ENCODE measurements at places on chromosomes 1 and 21.

DNA sequence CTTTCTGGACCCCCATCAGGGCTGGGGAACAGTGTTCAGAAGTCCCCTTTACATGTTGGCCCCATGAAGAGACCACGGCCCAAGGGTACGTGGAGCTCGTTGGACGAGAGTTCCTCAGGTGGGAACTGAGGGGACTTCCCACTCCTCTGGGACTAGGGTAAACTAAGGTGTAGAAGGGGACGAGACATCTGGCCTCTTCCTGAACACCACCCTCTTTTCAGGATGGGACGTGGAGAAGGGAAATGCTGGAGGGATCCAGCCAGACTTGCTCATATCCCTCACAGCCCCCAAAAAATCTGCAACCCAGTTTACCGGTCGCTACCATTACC, 2.0 kb downstream of the NAXE start:
- DNase-seq = no peak

DNA sequence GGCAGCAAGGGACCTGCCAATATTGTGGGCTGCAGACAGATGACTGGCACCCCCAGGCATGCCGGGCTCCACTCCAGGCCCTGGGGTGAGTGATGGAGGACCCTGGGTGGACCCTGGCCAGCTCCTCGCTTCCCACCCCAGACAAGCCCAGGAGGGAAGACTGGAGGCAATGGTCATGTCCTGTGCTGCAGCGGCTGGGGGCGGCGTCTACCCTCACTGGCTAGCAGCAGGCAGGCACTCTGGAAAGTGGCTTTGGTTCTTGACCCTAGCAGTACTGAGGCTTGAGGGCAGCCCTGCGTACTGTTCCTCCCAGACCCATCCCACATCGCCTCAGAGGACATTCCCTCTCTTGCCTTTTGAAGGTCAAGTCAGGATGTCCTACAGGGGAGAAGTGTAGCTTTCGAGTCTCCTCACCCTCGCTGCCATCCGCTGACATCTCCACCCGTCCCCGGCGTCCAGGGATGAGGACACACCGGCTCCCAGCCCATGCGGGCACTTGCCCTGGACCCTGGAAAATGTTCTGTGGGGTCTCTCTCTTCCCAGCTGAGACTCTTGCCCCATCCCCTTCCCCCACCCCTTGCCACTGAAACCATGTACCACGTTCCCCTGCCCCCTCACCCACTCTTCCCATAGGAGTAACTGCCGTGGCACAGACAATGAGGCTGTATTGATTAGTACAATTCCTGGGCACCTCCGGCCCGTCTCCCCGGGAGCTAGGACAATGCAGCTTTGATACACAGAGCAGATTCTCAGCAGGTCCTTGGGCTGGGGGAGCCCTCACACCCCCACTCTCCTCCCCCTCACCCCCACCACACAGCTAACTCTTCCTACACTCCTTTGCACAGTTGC, 15.0 kb downstream of the SLC6A9 start:
- no peak for DNase-seq

DNA sequence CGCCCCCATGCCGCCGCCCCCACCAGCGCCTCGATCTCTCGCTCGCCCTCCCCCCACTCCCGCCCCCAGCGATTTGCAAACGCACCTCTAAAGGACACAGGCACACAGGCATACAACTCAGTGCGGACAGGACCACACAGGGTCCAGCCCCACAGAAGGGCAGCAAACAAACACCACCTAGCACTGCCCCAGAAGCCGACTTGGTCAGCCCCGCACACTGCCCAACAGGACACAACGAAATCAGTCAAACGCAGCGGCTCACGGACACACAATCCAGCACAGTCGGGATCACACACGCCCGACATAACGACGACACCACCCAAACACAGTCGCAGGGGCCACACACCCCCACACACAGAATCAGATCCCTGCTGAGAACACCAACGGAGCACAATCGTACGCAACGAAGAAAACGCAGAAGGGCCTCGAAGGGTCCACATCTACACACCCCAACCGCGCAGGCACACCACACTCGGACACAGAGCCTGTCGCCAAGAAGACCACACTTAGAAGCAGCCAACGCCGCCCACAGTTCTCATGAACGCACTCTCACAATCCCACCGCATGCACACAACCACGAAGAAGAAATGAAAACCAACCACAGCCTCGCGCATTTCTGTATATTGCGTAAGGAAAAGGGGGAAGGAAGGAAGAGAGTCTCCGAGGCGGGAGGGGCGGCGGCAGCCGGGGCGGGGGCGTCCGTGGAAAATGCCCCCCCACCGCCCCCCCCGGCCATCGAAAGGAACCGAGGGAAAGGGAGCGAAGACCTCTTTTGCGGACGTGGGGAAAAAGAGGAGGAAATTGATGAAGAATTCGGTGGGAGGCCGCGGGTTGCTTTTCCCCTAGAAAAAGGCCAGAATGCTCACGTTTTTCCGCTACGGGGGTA, 481 bp downstream of the TAL1 start:
- peak; percentile 45 for DNase-seq

GRCh38 chr1:59664166-59664565, 150.6 kb upstream of the HOOK1 start:
- no peak for DNase-seq

GRCh38 chr1:89855413-89856123, 34.7 kb downstream of the LRRC8D start:
- DNase-seq = no peak

DNA sequence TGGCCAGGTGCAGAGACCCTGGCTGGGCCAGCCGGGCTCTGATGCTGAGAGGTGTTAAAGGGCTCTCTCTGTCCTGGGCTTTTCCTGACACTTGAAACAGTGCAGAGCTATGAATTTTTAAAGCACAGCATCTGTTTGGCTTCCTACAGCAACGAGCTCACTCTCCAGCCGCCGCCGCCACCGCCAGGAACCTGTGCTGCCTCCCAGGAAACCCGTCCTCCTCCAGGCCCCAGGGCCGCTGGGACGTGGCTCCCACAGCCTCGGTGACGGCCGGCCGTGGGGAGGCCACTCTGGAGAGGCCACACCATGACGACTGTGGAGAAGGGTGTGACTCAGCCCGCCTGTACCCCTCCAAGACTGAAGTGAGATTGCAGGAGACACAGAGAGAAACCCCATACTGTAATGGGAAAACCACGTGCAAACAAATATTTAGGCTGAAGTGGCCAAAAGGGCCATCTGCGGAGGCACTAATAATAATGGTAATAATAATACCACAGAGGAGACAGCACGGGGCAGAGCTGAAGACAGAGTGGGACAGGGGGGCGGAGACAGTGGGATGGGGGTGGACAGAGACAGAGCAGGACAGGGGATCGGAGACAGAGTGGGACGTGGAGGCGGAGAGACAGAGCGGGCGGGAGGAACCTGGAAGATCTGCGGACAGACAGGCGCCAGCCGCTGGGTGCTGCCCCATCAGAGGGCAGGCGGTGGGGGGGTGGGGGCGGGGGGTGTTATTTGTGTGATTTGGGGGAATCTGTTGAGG, 139.2 kb downstream of the CASZ1 start:
- no peak for DNase-seq

DNA sequence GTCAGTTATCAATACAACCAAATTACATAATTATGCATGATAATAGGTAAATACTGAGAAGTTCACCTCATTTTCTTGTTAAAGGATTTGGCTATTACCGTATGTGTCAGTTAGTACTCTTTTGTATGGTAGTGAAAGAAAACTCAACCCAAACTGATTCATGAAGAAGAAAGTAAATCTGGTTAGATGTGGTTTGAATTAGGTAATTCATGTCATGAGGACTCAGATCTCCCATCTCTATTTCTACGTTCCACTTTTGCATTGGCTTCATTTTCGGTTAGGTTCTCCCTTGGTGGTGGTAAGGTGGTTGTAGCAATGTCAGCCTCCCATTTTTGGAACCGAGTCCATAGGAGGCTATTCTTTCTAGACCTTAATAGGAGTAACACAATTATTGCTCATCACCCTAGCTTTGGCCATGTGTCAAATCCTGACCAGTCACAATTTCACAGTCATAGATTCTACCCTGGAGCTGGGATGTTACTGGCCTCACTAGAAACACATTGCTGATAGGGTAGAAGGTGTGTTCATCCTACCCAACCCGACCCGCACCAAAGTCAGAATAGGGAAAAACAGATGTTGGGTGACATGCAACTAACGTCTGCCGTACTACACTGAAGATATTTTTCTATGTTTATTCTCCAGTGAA, 97.6 kb downstream of the OSBPL9 start:
- no peak for DNase-seq

DNA sequence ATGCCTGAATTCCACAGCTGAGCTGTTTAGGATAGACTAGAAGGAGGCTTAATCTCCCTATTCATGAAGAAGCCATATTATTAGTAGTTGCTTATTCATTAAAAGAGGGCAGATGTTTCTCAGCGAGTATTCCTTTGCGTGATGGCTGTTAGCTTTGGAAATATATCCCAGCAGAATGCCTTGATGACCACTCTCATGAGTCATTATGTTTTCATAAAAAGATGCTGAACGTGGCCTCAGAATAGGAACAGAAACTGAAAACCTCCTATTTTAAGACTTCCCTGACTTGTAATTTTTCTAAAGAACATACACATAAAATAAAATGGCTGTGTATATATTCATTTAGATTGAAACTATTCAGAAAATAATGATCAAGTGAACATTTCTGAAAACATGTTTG, 9.6 kb upstream of the PLA2G4A start:
- peak; percentile 33 for DNase-seq

DNA sequence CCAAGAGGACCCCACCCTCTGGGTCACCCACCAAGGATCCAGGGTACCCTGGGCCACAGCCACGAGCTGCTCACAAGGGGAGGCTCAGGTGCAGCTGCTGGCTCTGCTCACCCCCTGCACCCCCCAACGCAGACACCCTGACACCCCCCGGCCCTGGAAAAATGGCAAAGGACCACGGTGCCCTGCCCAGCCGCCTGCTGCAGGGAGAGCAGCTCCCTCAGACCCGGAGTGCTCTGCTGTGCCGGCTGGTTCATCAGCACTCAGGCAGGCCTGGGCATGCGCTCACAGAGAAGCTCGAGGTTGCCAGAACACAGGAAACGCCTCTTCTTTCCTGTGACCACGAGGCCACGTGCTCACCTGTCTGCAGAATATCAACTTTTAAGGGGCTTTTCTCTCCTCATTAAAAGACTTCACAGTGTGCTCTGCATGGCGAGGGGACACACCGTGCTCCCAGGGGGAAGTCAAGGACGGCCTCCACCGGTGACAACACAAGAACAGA, 4.3 kb upstream of the C1QTNF12 start:
- DNase-seq = no peak

DNA sequence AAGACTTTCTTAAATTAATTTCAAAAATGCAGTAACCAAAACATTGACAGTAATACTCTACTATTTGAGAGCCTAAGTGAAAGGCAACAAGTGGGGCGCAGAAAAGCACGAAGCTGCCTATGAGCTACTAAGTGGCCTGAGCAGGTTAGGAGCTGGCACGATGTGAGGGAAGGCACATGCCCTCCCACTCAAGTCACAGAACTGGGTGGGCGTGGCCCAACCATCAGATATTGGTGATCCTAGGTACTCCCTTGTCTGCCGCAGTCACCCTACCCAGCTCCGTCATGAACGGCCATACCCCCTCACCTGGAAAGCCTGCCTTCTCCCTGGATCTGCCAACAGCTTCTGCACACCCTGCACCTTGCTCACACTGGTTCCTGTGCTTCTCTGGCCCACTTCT, 40.8 kb downstream of the SSBP3 start:
- no peak for DNase-seq

DNA sequence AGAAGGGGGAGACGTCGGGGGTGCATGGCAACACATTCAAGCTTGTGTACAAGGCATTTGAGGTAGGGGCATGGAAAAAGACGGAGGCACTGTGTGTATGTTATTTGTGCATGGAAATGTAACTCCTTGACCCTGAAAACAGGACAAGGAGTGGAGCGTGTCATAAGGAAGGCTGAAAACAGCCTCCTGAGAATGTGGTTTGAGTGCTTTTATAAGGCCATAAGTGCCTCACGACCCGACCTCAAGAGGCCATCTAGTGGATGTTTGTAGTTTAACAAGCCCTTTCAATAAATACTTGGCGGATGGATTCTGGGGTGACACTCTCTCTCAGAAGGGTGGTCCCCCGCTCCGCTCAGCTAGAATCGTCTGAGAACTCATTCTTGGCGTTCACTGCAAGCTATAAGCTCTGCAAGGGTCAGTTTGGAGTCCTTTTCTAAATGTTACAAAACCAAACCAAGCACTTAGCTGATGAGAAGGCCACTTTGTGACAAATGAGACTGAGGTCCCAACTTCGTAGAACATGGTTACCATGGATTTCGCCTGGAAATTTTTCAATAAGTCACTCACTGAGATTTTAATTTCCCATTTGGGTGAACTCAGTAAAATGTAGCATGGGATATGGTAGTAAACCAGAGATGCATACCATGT, 38.8 kb upstream of the CLCA4 start:
- no peak for DNase-seq

DNA sequence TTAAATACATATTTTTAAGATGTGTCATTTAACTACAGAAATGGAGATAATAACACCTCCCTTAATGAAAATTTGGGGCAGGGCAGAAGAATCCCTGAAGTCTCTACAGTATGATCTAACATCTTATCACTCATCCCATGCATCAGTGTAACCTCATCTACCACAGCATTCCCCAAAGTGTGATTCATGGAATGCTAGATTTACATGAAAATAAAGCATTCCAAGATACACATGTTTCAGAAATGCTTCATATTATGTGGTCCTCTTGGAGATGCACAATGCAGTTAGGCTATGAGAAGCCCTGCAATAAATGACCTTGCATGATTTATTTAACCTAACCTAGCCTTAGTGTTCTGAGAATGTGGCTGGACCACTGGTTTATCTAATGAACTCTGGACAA, 166.9 kb upstream of the SYT6 start:
- DNase-seq = no peak

GRCh38 chr1:3607703-3608065, 3.6 kb downstream of the MEGF6 start:
- DNase-seq = no peak

DNA sequence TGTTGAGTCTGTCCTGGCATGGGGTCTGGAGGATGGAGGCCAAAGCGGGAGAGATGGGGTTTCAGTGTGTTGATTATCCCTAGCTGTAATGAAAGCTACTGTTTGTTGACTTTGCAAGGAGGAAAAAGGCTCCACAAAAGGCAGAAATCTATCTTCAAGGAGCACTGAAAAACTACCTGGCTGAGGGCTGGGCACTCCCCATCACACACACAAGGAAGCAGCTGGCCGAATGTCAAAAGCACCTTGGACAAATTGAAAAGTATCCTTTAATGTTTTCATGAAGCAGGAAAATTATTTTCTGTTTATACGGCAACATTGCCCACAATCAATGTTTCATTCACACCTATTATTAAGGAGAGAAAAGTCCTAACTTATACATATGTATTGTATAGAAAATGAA, 27.8 kb upstream of the PWP2 start:
- DNase-seq = no peak
